Activated T-cell treated with anti-CD3 and anti-CD28 coated beads, Interleukin-2, amount 50 U/mL, for 4 hours (primary cell): ENCODE measurements at places on chromosomes 12 and 14.

DNA sequence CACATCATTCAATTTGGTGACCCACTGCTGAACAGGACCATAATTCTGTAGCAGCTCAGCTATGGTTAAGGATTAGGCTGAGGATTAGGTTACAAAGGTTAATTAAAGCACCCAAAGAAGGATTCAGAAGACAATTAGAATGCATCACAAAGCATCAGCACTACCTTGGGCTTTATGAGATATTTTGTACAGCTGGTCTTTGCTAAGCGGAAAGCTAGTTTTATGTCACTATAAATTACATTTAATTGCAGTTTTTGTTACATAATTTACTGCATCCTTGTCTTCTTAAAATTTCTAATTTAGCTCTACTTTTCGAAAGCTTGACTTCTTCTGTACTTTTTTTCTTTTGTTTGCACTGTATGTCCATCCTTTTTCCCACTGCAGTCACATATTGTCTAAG lies 711.5 kb downstream of the RPS29 start:
- no peak for DNase-seq

DNA sequence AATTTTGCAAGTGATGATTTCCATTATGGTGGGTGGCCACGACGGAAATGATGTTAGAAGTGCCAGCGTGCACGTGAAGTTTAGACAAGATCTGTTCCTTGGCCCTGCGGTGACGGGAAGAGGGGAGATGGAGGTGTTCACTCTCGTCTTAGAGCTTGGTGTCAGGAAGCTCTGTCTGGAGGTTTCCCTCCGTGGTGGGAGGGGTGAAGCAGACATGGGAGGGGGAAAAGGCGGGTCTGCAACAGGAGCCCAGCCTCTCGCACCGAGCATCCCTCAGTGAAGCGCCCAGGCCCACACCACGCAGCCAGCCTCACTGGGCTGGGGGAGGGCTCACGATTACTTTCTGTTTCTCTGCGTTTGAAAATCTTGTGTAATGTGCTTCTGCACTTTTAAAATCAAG lies 26.3 kb downstream of the EML1 start:
- DNase-seq, result no peak

DNA sequence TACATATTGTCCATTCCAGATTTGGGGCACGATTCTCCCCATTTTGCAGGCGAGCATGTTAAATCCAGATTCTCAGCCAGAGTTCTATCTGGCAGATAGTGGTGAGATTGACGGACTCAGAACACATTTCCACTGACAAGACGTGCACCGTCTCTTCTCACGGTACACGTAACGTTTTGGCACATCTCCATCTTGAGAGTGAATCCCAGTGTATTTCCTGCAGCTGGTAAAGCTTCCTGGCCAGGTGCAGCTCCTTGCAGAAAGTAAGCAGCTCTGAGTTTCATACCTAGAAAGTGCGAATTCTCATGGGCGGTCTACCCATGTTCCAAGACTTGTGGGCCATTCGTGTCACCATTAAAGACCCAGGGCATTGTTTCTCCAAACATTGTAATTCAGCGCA lies 102.6 kb downstream of the TSPAN9 start:
- DNase-seq, result no peak

DNA sequence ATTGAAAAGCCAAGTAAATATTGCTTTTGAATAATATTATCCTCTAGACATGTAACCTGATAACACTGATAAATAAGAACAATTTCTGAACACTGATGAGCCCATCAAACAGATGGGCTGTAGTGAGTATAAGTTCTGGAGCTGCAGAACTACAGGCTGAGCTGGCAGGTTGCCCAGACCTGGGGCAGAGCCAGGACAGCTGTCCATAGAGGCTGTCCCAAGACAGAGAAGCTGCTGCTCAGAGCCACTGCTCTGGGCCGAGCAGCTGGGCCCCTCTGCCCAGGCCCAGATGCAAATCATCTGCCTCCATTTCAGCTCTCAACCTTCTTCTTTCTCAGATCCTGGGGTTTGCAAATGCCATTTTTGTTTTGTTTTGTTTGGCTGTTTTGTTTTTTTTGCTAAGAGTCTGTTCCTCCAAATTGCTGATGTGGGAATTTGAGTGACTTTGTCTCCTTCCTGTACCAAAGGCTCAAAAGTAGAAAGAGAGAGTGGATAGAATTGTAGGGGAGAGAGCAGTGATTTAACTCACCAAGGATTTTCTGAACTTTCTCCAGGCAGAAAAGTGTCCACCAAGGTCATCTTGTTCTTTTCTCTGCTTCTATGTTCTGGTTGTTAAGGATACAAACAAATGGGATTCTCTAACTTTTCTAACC lies 4.0 kb upstream of the TESPA1 start:
- no peak for DNase-seq

DNA sequence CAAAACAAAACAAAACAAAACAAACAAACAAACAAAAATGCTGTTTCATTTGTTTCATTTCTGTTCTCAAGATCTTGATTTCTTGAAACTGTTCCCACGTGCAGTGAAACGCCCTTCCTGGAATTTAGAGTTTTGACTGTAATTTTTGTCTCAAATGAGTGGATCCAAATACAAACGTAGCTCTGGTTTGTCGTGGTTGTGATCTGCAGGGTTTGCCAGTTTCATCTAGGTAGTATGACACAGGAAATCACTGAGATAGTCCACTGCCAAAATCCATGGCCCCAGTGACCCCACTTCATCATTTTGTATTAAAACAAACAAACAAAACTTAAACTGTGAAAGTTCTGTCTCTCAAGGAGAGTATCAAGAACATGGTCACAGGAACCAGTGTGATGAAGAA lies 838.6 kb downstream of the BCL11B start:
- no peak for DNase-seq

GRCh38 chr12:78062786-78063185 lies 232.1 kb downstream of the NAV3 start:
- DNase-seq, result no peak

- DNase-seq, result no peak
These were observed 707.5 kb downstream of the GALC start for GRCh38 chr14:87285506-87285905.

DNA sequence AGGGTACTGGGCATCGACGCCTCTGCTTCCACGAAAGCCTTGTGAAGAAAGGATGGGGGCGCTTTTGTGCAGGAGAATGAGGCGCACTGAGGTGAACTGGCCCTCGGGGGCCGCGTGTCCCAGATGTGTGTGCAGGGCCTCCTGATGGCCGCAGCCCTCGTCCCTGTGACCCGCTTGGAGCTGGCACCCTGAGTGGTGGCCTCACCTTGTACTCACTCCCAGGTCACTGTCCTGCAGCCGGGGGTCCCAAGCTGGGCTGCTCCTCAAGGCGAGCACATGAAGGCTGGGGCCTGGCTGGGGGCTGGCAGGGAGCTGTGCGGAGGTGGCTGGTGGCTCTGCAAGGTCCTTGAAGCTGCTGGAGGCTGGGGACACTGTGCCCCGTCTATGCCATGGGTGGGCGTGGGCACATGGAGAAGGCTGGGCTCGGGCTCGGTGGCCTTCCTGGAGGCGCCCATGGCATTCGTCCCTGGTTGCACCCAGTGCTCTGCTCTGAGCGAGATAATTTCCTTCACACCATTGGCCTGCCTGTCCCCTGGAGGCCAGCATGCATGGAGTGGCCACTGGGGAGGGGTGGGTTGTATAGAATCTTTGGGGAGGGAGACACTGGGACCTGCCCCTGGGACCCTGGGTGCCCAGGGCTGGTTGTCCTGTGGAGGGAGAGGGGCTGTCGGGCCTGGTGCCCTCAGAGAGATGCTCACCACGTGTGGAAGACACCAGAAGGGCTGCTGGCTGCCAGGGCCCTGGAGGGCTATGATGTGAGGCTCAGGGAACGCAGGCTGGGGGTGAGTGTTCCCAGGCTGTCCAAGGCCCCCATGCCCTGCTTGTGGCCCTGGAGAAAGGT lies 79.3 kb downstream of the TMEM121 start:
- DNase-seq, result peak; percentile 3

DNA sequence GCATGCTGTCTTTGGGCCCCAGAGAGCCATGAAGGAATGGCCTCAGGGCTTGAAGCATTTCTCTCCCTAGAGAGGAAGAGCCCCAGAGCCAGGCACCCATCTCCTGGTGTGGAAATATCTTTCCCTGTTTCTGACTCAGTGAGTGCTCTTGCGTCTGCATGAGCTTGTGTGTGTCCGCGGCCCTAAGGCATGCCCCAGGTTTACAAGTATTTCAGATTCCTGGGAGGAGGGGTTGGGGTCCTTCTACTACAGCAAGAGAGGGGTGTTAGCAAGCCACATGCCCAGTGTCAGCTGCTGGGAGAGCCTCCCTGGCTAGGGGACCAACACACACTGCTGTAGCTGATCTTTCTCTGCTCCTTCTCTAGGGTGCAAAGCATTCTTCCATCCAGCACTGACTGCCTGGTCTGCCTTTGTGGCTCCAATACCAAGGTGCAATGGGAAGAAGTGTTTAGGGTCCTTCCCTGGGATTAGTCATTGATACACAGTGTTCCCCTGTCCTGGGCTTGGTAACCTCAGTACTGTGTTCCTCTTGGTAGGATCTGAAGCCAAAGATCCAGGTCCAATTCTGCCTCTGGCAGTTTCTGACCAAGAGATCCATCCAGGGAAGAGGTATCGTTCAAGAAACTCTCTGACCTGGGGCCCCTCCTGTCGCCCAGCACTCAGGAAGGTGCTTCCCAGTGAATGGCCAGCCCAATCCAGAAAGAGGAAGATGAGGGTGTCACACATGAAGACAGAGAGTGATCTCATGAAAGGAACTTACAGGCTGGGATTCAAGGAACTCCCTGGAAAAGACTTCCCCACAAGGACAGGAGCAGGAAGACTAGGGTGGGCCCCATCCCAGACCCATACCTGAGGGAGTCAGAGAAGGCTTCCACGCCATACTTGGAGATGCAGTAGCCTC lies 3.1 kb downstream of the RDH16 start:
- DNase-seq, result no peak

DNA sequence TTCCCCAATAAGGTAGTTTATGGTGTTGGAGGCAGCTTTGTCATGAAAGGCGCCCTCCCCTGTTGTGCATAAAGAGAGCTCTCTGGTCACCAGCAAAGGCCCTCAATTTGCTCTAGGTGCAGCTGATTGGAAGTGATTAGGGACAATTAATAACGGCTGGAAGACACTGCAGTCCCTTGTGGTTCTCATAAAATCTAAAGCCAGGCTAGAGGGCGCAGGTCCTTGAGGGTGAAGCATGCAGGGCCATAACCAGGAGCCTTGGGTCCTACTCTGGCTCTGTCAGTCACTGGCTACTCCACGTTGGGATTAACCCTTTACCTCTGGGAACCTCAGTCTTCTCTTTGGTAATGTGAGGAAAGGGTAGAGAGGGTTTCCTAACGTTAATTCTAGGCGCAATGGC lies 1.9 kb downstream of the DAAM1 start:
- DNase-seq, result no peak

- no peak for DNase-seq
These were observed 134.5 kb upstream of the NAV3 start for GRCh38 chr12:77696183-77696582.

GRCh38 chr12:130831876-130832405 lies 7.1 kb downstream of the STX2 start:
- DNase-seq, result no peak

GRCh38 chr12:100105661-100106060 lies 37.0 kb downstream of the BLTP3B start:
- DNase-seq, result no peak

GRCh38 chr12:66130267-66131066 lies at the start of gene LLPH:
Gene LLPH (minus strand): TSS chr12:66130750. CDS start chr12:66129106, 1,644 bp downstream.
- peak; percentile 85 for DNase-seq

DNA sequence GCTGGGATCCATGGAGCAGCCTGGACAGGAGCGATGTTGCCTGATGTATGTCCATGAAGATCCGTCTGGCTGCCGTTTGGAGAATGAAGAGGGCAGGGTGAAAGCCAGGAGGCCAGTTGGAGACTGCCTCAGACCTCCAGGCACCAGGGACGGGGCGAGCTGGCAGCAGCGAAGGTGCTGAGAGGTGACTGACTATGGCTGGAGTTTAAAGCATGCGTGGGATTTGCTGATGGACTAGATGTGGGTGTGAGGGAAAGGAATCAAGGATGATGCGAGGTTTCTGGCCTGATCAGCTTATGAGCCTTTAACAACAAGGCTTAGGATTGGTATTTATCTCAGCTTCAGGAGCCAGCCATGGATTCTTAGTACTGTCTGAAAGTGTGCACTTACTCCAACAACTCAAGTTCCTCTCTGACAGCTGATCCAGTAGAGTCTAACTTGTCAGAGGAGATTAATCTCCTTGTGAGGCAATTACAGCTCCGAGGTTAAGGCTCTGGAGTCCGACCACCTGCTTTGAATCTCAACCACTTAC lies 49.4 kb downstream of the DYNC1H1 start:
- DNase-seq, result no peak

DNA sequence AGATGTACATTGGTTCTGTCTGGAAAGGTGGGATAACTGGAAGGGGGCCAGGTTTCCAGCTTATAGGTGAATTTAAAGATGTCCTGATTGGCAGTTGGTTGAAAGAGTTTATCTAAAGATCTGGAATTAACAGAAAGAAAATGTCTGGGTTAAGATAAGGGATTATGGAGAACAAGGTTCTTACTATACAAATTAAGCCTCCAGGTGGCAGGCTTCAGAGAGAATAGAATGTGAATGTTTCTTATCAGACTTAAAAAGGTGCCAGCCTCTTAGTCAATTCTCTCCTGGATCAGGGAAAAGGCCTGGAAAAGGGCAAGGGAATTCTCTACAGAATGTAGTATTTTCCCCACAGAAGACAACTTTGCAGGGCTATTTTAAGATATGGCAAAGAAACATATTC lies 53.1 kb downstream of the CNTN1 start:
- no peak for DNase-seq

DNA sequence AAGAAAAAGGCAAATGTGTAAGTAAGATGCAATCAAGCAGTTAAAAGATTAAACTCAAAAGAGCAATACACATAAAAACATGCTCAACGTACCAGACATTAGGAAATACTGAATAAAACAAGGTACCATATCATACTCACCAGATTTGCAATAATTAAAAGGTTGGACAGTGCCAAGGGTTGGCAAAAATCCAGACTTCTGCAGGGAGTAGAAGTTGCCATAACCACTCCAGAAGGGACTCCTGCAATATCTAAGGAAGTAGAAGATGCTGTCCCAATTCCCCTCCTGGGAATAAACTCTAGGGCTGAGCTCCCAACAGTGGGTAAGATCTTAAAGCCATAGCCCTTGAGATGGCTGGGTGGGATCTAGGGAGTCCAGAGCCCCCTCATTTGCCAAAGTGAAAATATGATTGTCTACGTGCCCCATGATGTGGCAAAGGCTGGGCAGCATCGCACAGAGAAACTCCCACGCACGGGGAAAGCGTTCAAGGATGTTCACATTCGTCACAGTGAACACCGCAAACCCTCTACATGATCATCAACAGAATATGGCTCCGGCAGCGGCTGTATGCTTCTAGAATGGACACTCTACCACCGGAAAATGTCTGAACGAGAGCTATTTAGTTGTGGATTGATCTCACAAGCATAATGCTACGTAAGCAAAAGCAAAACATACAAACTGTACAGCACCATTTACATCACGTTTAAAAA lies 12.3 kb downstream of the KCTD10 start:
- DNase-seq, result no peak

GRCh38 chr12:80033448-80033847 lies 65.9 kb upstream of the OTOGL start:
- DNase-seq, result no peak

- DNase-seq, result no peak
These were observed 2.0 kb upstream of the CACNB3 start for GRCh38 chr12:48816143-48816854.

GRCh38 chr14:100350986-100351385 lies 27.8 kb downstream of the SLC25A47 start:
- DNase-seq, result no peak

- no peak for DNase-seq
These were observed 170.6 kb downstream of the MED13L start for GRCh38 chr12:116106870-116107269.
